IPS-NIHi11 (cell line): ENCODE measurements at places on chromosomes 2 and 18.

DNA sequence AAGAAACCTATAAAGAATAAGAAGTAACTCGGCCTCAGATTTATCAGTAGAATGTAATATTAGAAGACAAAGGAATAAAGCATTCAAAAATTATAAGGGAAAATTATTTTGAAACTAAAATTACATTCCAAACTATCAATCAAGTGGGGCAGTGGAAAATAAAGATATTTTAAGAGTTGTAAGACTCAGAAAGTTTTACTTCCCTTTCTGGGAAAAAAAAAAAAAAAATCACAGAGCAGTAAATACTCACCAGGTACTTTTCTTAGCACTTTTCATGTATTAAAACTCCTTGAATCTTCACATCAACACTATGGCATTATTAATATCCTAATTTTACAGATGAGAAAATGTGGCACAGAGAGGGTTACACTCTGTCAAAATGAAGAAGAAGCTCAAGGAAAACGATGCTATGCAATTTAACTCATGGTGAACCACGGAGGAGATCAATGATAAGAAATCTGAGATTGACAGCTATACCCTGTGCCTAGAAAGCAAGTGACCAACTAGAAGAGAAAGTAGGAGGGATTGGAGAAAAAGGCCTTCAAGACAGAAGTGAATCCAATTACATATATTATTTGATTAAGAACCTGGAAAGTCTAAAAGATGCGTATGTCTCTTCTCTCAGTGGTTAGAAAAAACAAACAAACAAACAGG lies 238.9 kb upstream of the ID2 start:
- no peak for DNase-seq

- no peak for DNase-seq
Measured at GRCh38 chr2:31236433-31237205, 2.7 kb downstream of the EHD3 start.

DNA sequence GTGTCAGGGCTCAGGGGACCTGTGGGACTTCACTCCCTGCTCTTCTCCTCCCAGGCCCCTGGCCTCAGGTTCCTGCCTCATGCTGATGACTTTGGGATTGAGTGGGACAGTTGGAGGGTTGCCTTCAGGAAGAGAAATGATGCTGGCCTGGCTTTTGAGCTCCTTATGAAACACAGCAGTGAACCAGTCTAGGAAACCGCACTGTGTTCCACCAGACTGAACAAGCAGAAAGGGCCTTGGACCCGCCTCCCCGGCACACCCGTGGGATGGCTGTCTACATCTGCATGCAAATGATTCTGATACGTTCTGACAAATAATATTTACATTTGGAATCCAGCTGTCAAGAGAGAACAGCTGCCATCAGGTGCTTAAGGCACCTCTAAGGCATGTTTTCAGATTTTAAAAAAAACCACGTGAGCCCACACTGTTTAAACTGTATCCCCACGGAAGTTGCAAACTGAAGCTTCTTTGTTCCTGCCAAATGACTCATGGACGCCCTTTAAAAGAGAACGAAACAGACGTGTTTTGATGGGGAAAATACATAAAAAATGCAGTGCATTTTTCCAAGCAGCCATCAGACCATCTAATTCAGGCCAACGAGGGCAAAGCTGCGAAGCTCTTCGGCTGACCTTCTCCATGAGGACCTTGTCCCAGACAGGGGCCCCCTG lies 27.6 kb upstream of the ASAP2 start:
- peak; percentile 49 for DNase-seq

- DNase-seq: peak; percentile 47
Measured at GRCh38 chr18:9722691-9723090, 14.6 kb downstream of the RAB31 start.

DNA sequence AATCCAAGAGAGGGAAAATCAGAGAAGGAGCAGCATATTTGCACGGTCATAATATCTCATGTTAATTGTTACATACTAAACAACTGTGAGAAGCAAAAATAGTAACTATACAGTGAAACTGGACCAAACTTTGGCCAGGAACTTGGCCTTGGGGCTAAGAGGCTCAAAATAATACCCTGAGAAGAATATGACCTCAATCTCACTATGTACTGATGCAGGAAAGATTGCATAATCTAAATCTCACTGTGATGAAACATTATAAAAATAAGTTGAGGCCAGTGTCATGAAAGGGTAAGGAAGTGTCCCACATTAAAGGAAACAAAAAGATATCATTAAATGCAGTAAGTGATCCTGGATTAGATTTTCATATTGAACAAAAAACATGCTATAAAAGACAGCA lies 36.5 kb downstream of the ZRANB3 start:
- DNase-seq: no peak
